ENCODE measurements at places on chromosomes 2 and 18. TPM values are rescaled to one million over a fixed set of nuclear protein-coding genes. Genes with fewer than 3 reads are reported as not detected.

- DNase-seq = no peak
- peaks cover 3% of the 10 kb centered on the region for H3K4me1 ChIP-seq
- no peak overlapping the region for H3K27ac ChIP-seq
These were observed 40.3 kb upstream of the HNRNPA3 start for GRCh38 chr2:177172034-177172880.

DNA sequence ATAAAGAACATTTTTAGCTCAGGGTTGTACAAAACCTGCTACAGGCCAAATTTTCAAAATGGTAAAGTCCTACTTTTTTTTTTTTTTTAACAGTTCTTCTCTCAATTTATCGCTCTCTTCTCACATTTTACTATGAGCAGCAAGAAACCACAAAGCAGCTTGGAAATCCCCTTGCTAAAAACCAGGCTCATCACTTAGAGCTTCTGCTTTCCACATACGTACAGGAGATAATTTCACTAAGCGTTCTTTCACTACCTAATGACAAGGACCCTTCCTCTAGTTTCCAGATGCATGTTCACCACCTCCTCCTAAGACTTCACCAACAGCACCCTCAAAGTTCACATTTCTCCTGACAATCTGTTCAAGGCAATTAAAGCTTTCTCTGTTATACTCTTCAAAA is 294.9 kb upstream of the CYRIA start:
- H3K36me3 ChIP-seq = no peaks in the 10 kb centered on the region
- H3K4me1 ChIP-seq = no peaks in the 10 kb centered on the region
- H3K27me3 ChIP-seq = no peaks in the 10 kb centered on the region
- H3K4me3 ChIP-seq = no peak overlapping the region

- no peaks in the 10 kb centered on the region for H3K27me3 ChIP-seq
- no peak overlapping the region for H3K27ac ChIP-seq
- no peak overlapping the region for H3K4me3 ChIP-seq
- no peaks in the 10 kb centered on the region for H3K36me3 ChIP-seq
- H3K4me1 ChIP-seq = no peaks in the 10 kb centered on the region
- DNase-seq = no peak
These were observed 99.7 kb upstream of the CAVIN2 start for GRCh38 chr2:191946471-191947182.

- H3K4me1 ChIP-seq = no peaks in the 10 kb centered on the region
- no peaks in the 10 kb centered on the region for H3K36me3 ChIP-seq
- no peak for DNase-seq
- no peaks in the 10 kb centered on the region for H3K27me3 ChIP-seq
These were observed 15.0 kb upstream of the RAB27B start for GRCh38 chr18:54813305-54813704.

GRCh38 chr18:55884498-55884897 is 296.5 kb upstream of the TCF4 start:
- no peaks in the 10 kb centered on the region for H3K27me3 ChIP-seq
- DNase-seq = no peak
- H3K4me1 ChIP-seq = no peaks in the 10 kb centered on the region
- no peaks in the 10 kb centered on the region for H3K36me3 ChIP-seq
- no peak overlapping the region for H3K27ac ChIP-seq

DNA sequence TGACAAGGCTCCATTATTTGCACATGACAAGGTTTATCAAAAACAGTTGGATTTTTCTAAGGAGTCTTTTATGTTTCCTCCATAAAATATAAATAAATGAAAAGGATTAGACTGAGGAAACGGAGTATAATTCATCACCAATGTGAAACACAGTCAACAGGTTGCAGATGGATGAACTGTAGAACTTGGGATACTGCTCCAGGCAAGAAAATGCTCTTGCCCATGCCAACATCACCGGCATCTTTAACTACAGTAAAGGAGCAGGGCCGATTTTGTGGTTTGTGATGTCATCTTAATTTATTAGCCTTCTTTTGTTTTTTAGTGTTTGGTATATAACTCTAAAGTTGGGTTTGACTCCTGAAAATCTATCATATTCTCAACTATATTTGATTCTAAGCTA is 577.3 kb downstream of the EPHA4 start:
- no peaks in the 10 kb centered on the region for H3K27me3 ChIP-seq
- no peak overlapping the region for H3K27ac ChIP-seq
- H3K4me3 ChIP-seq = no peak overlapping the region
- no peaks in the 10 kb centered on the region for H3K4me1 ChIP-seq

- H3K27me3 ChIP-seq = no peaks in the 10 kb centered on the region
- peaks cover 6% of the 10 kb centered on the region for H3K4me1 ChIP-seq
- H3K4me3 ChIP-seq = no peak overlapping the region
- peak overlapping the region; percentile 71 for H3K27ac ChIP-seq
These were observed 39.4 kb upstream of the CYBRD1 start for GRCh38 chr2:171482877-171483276.

DNA sequence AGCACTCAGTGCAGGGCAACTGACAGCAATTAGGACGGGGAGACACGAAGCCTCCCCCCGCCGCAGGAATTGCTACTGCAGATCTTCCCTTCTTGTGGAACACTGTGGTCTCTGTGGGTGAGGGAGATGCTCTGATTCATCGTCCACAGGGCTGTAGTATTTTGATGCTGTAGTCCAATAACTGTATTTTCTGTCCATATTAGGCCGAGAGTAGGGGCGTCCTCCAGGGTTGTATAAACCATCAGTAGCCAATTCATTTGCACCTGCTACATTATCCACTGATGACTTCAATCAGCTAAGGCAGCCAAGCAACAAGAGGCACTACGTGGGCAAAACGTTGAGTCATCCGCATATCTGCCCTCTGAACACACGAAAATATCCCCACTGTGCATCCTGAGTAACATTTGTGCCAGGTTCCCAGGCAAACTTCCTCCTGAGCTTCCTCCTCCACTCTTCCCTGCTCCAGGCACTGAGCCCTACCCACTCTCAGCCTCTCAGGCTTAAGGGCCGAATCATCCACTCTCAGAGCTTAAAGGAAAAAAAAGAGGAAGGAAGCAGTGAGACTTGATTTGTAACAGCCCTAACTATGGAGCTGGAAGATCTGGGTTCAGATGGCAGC is 62.1 kb downstream of the LBH start:
- peaks cover 11% of the 10 kb centered on the region for H3K4me1 ChIP-seq
- no peak for DNase-seq
- peaks cover 2% of the 10 kb centered on the region for H3K36me3 ChIP-seq
- H3K27me3 ChIP-seq = no peaks in the 10 kb centered on the region
- H3K27ac ChIP-seq = no peak overlapping the region

- no peaks in the 10 kb centered on the region for H3K27me3 ChIP-seq
- H3K4me3 ChIP-seq = no peak overlapping the region
- no peaks in the 10 kb centered on the region for H3K4me1 ChIP-seq
- H3K27ac ChIP-seq = no peak overlapping the region
- no peaks in the 10 kb centered on the region for H3K36me3 ChIP-seq
These were observed 26.7 kb upstream of the PRLH start for GRCh38 chr2:237539681-237540080.

DNA sequence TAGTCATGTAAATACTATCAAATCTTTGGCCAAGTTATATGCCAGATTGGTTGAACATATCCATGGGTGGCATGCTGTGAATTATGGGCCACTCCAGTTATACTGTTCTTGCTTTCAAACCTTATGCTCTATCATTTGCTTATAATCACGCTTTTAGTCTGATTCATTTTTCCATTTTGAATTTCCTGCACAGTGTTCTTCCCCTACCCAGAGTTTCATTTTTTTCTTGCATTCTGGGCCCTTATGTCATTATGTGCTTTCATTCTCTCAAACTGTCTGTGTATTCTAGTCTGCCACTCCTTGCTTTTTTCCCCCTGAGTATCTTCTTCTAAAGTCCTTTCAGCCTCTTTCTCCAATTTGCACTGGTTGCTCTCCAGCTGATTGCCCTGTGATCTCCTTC is 364.1 kb downstream of the ARHGAP15 start:
- peaks cover 2% of the 10 kb centered on the region for H3K36me3 ChIP-seq
- no peak overlapping the region for H3K27ac ChIP-seq
- no peaks in the 10 kb centered on the region for H3K4me1 ChIP-seq
- no peak overlapping the region for H3K4me3 ChIP-seq
- no peak for DNase-seq

DNA sequence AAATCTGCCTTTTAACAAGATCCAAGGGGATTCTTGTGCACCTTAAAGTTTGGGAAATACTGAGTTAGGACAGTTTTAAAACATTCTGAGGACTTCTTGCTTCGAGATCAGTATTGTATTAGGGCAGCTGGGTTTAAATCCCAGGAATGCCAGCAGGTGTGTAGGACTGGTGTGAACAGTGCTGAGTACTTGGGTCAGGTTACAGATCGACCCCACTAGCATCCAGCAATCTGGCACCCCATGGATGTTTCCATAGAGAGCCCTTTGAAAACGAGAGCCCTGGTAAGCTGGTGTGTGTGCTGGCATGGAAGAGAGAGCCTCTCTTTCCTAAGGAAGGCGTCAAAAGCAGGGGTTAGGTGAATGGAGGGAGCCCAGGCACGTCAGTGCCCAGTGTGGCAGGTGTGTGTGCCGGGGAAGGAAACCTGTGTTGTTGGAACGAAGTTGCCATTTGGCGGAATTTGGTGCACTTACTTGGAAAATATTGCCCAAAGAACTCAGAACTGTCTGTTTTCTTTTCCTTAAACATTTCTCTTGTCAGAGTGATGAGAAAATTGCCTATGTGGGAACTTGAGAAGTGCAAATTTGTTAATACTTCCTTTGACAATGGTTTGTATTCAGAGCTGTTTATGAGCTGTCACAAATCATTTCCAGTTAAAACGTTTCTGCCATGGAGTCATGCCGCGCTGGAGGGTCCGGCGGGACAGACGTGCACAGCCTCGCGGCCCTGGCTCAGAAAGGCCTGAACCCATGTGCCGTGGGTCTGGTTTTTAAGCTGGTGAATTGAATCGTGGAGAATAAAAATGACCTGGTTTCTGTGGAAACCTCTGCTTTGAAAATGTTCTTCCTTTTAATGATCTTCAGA is 38.1 kb downstream of the LDLRAD4 start:
- no peaks in the 10 kb centered on the region for H3K27me3 ChIP-seq
- H3K27ac ChIP-seq = no peak overlapping the region
- DNase-seq = no peak
- no peaks in the 10 kb centered on the region for H3K36me3 ChIP-seq

The IL36B gene
- total RNA-seq = not detected

The GAL3ST2 gene
- total RNA-seq = 0.37 TPM

The VWA3B gene
- total RNA-seq = not detected

The POU3F3 gene
- not detected for total RNA-seq

The CD302 gene
- total RNA-seq = 0.68 TPM

The SP100 gene
- 0.28 TPM for total RNA-seq
